ENCODE measurements at places on chromosomes 1 and 21. TPM values are rescaled to one million over a fixed set of nuclear protein-coding genes. Genes with fewer than 3 reads are reported as not detected.

Gene SYCP1
- not detected for polyA plus RNA-seq

- H3K27me3 ChIP-seq: no peaks in the 10 kb centered on the region
- H3K4me3 ChIP-seq: no peak overlapping the region
- peak overlapping the region; percentile 85 for H3K27ac ChIP-seq
- DNase-seq: peak; percentile 35
These were observed 991 bp downstream of the SELENBP1 start for GRCh38 chr1:151371370-151372057.

- H3K27me3 ChIP-seq: peaks cover 14% of the 10 kb centered on the region
- H3K36me3 ChIP-seq: no peaks in the 10 kb centered on the region
- DNase-seq: peak; percentile 19
- H3K4me3 ChIP-seq: no peak overlapping the region
These were observed 69.6 kb upstream of the OLIG2 start for GRCh38 chr21:32956061-32956656.

DNA sequence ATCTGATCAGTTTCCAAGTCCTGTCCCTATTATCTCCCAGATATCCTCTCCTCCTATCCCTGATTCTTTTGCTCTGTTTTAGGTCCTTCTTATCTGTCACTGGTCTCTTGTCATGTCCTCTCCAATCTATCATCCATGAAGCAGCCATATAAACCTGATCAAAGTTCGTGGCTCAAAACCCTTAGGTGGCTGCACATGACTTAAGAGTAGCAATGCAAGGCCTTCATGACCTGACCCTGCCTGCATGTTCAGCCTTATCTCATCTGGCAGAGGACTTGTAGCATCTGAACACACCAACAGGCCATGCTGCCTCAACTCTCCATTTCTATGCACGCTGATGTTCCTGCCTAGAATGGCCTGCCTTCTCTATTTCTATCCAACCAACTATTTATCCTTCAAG is 65.2 kb downstream of the NOS1AP start:
- no peak for DNase-seq
- no peaks in the 10 kb centered on the region for H3K36me3 ChIP-seq
- H3K27me3 ChIP-seq: no peaks in the 10 kb centered on the region
- H3K4me1 ChIP-seq: no peaks in the 10 kb centered on the region
- H3K4me3 ChIP-seq: no peak overlapping the region
